ENCODE measurements at places on chromosomes 2 and 18.
A peak's percentile ranks its signal among the peaks of the same experiment; 100 is the strongest.

- DNase-seq = no peak
These were observed 43.3 kb downstream of the CMPK2 start for GRCh38 chr2:6822406-6822805.

GRCh38 chr2:218285604-218286003 is 6.7 kb downstream of the TMBIM1 start:
- no peak for DNase-seq

- DNase-seq = no peak
These were observed 36.1 kb downstream of the STPG4 start for GRCh38 chr2:47119001-47119400.

DNA sequence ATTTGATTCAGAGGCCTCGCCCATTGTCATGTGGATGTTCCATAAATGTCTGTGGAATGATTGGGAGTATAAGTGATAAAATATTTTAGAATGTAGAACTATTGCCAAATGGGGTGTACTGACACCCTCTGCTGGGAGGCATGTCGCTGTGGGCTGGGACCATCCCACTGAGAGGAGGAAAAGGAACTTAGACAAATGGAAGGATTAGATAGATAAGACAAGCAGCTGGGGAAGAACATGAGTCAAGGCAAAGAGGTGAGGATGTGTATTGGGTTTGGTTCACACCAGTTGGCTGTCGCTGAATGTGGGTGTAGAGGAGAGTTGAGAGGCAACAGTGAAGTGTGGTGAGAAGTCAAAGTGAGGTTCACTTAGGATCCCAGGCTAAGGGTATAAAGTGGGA is 4.0 kb downstream of the C2orf74 start:
- no peak for DNase-seq

DNA sequence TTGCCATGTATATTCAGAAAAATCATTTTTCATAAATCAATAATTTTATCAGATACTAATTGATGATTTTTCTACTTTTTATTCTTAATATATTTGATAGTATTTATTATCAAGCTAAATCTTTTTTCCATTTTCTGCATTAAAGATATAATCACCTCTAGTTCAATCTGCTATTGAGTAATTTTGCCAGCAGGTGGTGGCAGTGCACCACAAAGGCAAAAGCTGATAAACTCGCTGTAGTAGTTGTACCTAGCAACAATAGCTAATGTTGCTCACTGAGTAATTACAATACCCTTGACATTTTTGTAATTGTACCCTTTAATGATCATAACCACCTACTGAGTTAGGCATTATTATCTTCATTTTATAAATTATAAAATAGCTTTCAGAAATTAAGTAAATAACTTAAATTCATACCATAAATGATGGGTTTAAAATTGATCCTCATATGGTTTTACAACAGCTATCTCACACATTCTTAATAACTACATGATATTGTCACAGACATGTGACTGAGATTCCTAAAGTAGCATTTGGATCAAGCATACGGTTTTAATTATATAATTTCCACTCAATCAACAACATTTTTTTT is 52.0 kb upstream of the CALCRL start:
- DNase-seq = peak; percentile 38

GRCh38 chr18:4172196-4173100 is 282.7 kb downstream of the DLGAP1 start:
- DNase-seq = no peak

- DNase-seq = no peak
These were observed 1329.7 kb upstream of the SLC39A10 start for GRCh38 chr2:194327196-194327888.

GRCh38 chr18:3255611-3256165 is 6.2 kb upstream of the MYL12B start:
- no peak for DNase-seq

GRCh38 chr2:227163998-227164762 is at the start of the genes COL4A3 and COL4A4:
Gene COL4A3, plus strand, starts transcription at chr2:227164624. Its CDS starts 103 bp downstream, at chr2:227164727.
Gene COL4A4, minus strand, starts transcription at chr2:227164205. Its CDS starts 16,722 bp downstream, at chr2:227147483.
- DNase-seq = peak; percentile 70

DNA sequence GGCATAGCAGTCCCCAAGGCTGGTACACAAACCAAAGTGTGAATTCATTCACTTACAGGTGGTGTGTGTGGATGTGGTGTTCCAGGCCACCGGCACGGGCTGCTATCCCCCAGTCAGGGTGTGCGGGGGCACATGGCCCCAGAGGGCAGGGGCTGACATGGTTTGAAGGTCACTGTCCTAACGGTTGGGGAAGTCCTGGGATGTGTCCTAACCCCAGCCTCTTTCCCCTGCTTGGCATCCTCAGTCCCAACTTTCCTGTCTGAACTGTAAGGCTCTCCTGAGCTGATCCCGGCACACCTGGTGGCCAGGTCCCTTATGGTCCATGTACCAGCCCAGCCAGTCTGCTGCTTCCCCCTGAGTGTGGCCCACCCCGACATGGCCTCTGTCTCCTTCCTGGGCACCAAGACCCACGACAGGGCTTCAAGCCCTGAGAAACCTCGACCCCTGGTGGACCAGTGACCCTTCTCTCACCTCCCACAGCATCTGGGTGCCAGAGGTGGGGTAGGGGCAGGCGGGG is 2.4 kb upstream of the TMEM185B start:
- DNase-seq = no peak

DNA sequence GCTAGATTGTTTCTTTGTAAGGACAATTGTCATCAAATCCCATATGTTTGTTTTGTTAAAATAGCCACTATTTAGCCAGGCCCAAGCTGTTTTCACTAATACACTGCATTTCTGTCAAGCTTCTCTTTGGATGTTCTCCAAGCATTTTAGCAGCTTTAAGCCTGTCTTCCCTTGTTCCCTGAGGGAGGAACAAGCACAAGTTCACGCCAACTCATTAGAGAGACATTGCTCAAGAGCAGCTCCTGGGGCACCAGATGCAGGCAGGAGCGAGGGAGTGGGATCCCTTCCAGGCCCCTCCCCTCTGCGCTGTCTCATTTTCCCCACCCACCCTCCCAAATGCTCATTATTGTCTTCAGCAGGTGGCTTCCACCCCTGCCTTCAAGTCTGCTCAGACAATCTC is 32.6 kb upstream of the PPP3R1 start:
- no peak for DNase-seq

GRCh38 chr2:30981510-30981909 is 156.7 kb downstream of the GALNT14 start:
- no peak for DNase-seq

DNA sequence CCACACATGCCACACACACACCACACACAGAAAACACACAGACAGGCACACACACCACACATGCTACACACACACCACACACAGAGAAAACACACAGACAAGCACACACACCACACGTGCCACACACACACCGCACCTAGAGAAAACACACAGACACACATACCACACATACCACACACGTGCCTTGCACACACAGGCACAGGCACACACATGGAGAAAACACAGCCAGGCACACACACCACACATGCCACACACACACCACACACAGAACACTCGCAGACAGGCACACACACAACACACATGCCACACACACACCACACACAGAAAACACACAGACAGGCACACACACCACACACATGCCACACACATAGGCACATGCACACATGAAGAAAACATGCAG is 242.1 kb upstream of the MYT1L start:
- no peak for DNase-seq

DNA sequence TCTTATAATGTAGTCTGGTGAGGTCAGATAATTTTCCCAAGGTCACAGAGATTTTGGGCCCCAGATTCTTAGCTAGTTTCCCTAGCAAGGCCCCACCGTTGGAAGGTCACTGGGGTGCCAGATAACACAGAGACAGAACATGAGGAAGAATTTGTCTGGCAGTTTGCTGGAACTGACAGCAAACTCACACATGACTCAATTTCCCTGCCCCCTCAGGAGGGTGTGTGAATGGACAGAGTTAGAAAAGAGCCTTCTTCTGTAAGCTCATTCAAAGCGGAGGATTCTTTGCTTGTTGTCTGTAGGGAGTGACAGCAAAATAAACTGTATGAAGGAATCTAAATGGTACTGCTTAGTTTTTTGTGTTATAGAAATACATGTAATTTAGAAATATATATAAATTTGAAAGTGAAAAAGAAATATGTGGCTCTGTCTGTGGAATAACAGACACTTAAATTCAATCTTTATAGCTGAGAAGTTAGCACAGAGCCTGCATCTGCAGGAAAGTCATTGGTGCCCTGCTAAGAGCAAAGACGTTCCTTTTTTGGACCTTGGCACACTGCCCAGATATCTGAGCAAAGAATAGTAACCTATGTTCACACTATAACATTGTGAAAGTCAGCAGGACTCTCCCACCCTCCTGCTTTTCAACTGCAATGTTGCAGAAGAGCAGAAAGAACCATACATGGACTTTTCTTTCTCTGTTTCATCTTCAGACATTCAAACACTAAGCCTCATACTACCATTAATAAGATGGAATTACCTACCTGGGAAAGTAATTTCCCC is 2.1 kb downstream of the MDH1 start:
- DNase-seq = no peak

GRCh38 chr2:62423235-62423634 is 82.8 kb downstream of the TMEM17 start:
- DNase-seq = peak; percentile 45

DNA sequence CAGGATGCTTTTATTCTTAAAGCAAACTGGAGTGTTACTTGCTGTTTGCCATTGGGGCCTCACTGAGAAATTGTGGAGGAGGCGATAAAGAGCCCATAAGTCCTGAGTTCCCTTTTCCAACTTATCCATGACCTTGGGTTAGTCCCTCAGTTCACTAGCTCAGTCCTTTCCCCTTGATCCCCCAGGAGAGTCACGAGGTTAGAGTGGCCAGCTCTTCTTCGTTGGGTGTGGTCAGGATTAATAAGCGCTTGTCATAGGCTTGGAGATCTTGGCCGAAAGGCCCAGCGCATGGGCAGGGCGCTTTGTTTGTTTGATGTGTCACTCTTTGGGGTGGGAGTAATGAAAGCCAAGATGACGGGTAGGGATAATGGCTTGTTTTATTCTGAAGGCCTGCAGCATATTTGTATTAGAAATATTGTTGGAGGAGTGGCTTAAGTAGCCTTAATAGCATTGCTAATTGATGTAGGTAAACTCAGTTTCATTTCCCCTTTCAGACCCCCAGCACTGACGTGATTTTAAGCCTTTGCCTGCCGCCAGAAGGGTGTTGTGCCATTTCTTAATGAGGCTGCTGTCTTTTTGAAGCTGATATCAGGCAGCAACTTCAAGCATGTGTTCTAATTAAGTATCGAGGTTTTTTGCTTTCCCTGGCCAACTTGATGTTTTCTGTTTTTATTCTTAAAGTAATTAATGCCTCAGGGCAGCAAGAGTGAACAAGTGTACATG is 15.7 kb downstream of the GRHL1 start:
- no peak for DNase-seq

GRCh38 chr2:16632598-16632997 is 33.0 kb downstream of the CYRIA start:
- DNase-seq = peak; percentile 29

- no peak for DNase-seq
These were observed 274.4 kb upstream of the SLC14A2 start for GRCh38 chr18:45340884-45341283.

DNA sequence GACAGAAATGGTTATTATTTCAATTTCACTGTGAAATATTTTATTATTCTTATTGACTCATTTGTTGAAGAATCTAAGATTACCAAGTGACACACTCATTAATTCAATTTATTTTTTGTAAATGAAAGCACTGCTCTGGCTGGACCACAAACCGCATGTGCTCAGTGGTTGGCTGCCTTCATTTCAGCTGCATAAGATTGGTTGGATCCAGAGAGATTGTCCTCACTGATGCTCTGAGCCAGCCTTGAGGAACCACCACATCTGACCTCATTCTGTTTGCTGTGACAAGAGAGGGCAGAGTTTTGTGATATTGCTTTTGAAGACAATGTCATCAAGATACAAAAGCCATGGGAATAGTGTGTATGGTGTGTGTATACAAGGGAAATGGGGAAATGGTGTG is 192.1 kb downstream of the CYRIA start:
- no peak for DNase-seq

- no peak for DNase-seq
These were observed 23.3 kb downstream of the MRO start for GRCh38 chr18:50796495-50796894.

DNA sequence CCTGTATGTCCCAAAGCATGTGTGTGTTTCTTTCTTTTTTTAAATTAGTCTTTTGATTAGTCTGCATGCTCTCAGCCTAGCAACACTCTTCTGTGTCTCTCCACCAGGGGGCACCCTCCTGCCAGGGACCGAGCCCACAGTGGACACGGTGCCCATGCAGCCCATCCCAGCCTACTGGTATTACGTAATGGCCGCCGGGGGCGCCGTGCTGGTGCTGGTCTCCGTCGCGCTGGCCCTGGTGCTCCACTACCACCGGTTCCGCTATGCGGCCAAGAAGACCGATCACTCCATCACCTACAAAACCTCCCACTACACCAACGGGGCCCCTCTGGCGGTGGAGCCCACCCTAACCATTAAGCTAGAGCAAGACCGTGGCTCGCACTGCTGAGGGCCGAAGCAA is 93.8 kb downstream of the NRP2 start:
- DNase-seq = peak; percentile 87

DNA sequence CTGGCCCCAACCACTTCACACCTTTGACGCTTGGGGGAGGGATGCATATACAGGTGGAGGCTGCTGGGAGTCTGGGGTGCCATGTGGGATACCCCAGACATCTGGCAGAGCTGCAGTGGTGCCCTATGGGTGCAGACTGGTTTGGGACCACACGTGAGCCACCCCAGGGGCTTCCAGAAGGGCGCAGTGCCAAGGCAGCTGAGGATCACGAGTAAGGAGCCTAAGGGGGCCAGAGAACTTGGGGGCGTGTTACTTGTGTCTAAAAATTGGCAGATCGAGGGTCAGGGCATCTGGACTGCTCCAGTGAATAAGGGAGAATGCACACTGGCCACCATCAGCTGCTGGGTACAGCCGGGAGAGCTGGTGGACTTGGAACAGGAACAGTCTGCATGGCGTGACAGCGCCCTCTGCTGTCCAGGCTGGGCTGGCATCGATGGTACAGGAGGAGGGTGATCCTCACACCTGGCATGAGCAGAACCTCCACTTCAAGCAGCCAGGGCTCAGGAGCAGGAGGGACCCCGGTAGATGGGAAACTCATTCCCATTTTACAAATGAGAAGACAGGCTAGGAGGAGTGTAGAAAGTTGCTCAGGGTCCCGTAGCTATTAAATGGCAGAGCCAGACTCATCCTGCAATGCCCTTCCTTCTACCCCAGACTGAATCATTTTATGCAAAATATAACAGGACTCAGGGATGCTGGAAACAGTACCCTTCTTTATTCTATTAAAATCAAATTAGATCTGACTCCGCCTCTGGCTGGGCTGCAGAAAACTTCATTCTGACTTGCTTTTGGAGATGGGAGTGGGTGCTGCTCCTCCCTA is 60.4 kb downstream of the ATOH8 start:
- DNase-seq = peak; percentile 89

Measured in iPS-NIHi11 (cell line).